Stimulated activated naive B cell treated with anti-CD40 and anti-IgM and Interleukin-4, amounts not matched to agents 10 μg/mL and 1 μg/mL and 100 μg/mL, for 72 hours (primary cell): ENCODE measurements at places on chromosomes 12 and 14.

DNA sequence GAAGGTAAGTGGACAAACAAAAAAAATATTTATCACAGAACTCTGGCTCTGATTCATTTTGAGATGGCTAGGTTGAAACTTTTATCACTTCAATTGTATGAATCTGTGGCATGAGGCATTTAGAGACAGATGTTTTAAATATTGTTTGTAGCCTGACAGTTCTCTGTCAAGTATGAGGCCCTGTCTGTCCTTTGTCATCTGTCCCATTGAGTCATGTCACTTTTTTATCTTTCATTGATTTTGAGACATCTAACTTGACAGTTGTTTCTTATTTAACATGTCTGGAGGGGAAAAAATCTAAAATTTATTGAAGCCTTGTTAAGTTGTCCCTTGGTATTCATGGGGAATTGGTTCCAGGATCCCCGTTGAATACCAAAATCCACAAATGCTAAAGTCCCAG is 829.5 kb downstream of the FSCB start:
- no peak for DNase-seq

DNA sequence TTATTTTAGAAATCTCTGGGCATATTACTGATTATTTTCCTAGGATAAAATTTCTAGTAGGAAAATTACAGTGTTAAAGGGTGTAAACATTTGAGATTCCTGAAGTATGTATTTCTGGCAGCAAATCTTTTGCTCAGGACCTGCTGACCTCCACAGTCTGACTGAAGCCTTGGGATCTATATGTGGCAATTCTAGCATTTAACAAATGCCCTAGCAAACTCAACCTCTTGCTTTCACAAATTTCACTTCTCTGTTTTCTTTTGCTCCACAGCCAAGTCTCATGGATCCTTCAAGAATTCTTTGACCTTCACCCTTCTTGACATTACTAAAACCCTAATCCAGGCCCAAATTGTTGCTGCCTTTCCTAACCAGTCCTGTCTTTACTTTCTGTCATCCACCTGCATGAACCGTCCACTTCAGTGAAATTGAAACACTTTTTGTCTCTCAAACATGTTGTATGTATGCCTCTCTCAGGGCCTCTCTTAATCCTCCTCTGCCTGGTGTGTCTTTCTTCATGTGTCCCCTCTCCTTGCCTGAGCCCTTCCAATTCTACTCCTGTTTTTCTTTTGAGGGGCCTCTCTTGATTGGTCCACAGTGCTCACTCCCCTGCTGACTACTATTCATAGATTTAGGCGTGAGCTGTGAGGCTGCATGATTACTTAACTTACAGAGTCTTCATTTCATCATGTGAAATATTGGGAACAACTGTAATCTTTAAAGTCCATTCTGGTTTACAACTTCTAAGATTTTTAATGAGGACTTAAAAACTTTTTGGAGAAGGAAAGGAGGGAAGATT is 5.1 kb upstream of the DYRK4 start:
- no peak for DNase-seq

DNA sequence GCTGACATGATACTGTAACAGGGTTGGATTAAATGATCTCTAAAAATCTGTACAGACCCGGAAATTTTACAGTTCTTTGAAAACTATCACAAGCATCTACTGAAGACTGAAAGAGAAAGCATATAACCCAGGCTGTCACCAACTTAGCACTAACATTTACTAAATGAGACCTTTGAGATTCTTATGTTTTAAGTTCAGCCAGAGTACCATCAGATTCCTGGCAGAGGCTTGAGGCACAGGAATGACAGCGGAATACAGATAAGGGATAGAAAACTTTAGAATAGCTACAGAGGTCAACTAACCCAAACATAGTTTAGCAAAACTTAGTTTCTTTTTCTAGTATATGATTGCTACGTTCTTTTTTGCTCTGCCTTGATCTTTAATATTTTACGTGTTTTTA is 91.6 kb upstream of the FERMT2 start:
- DNase-seq, result no peak

GRCh38 chr14:68634332-68634731 is 158.5 kb downstream of the ZFP36L1 start:
- DNase-seq, result no peak

- no peak for DNase-seq
Measured at GRCh38 chr14:22456998-22457594, 131.9 kb downstream of the DAD1 start.
